ENCODE measurements at places on chromosomes 4 and X.

GRCh38 chrX:148530464-148531077 lies 30.2 kb downstream of the AFF2 start:
- no peak for DNase-seq

- DNase-seq, result no peak
Observed at GRCh38 chrX:2867206-2867605, 38.5 kb downstream of the GYG2 start.

GRCh38 chr4:168383510-168383909 lies 65.0 kb upstream of the DDX60 start:
- DNase-seq, result no peak

GRCh38 chr4:178917756-178918155 lies 1475.5 kb upstream of the AGA start:
- DNase-seq, result no peak

- DNase-seq, result no peak
Observed at GRCh38 chrX:132819711-132820264, 138.6 kb downstream of the HS6ST2 start.

GRCh38 chrX:69107231-69107739 lies 58.0 kb downstream of the PJA1 start:
- DNase-seq, result no peak

- no peak for DNase-seq
Observed at GRCh38 chrX:103699243-103699642, 11.5 kb upstream of the TMEM31 start.

GRCh38 chrX:19361701-19362100 lies 18.0 kb downstream of the PDHA1 start:
- DNase-seq, result no peak

DNA sequence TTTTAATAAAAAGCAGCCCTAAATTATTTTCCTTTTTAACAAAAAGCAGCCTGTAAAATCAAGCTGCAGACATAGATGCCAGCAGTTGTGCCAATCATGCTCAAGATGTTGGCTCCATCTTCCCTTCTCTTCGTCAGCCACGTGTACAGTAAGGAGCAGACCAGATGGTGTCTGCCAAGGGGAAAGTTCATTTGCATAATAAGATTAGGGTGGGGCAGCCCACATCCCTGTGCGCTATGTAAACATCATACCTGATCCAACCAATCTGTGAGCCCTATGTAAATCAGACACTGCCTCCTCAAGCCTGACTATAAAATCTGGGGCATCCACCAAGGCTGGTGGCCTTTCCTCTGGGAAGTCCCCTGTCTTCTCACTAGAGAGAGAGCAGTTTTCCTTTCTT lies 23.1 kb upstream of the C1GALT1C1 start:
- DNase-seq, result no peak

DNA sequence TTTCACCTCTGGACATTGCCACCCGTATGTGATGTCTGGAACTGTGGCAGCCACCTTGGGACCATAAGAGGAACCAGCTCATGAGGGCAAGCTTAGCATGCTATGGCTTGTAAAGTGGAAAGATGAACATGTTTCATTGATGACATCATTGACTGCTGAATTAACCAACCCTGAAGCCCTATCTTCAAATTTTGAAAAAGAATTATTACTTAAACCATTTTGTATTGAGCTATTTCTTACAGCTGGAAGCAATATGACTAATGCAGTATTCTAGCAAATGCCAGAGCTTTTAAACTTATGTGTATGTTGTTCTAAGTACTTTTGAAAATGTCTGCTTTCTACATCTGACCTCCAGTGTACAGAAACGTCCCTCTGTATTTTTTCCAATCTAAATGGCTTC lies 18.1 kb downstream of the GUCY2F start:
- no peak for DNase-seq

DNA sequence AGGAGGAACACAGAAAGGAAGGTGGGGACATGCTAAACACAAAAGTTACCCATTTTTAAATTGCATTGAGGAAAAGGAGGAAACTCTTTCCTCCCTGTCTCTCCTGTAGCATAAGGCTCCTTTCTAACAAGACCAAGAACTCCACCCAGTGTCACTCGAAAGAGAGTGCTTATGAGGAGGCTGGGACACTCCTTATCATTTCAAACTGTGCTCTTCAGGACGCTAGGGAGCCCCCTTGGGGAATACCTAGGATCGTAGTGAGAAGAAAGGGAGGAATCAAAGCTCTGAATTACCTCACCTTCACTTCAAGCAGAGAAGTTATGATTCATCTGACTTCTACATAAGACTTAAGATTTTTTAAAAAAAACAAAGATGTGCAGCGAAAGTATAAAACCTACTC lies 65.5 kb downstream of the F9 start:
- no peak for DNase-seq

DNA sequence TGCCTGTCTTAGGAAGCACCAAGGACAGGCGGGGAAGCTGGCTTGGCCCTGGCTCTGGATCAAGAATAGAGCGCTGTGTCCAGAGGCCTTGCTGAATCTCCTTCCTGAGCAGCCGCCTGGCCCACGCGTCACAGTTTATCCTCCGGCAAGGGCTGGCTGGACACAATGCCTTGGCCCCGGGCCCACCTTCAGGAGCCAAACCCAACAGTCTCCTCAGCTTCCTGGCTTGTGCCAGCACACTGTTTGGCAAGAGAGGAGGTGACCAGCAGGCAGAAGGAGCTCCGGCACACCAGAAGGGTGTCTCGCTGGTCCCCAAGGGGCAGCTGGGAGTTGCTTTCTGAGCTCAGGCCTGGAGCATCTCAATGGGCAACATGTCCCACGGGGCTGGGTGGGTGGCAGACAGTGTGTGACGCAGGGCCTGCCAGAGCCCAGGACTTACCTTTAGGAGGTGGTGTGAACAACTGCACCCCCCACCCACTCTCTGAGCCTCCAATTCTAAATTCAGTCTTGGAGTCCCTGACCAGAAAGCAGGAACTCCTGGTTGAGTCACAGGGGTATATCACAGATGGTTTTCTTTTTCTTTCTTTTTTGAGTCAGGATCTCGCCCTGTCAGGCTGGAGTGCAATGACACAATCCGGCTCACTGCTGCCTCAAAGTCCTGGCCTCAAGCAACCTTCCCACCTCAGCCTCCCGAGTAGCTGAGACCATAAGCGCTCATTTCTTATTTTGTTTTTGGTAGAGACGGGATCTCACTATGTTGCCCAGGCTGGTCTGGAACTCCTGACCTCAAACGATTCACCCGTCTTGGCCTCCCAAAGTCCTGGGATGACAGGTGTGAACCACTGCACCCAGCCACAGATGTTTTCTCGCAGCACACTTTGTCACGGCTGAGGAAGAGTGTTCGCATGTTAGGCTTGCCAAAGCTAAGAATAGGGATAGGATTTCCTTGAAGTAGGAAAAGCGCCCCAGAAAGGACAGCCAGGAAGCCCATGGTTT lies 361.2 kb downstream of the BCOR start:
- no peak for DNase-seq

- DNase-seq, result no peak
Observed at GRCh38 chr4:156568041-156568440, 403.6 kb downstream of the PDGFC start.

DNA sequence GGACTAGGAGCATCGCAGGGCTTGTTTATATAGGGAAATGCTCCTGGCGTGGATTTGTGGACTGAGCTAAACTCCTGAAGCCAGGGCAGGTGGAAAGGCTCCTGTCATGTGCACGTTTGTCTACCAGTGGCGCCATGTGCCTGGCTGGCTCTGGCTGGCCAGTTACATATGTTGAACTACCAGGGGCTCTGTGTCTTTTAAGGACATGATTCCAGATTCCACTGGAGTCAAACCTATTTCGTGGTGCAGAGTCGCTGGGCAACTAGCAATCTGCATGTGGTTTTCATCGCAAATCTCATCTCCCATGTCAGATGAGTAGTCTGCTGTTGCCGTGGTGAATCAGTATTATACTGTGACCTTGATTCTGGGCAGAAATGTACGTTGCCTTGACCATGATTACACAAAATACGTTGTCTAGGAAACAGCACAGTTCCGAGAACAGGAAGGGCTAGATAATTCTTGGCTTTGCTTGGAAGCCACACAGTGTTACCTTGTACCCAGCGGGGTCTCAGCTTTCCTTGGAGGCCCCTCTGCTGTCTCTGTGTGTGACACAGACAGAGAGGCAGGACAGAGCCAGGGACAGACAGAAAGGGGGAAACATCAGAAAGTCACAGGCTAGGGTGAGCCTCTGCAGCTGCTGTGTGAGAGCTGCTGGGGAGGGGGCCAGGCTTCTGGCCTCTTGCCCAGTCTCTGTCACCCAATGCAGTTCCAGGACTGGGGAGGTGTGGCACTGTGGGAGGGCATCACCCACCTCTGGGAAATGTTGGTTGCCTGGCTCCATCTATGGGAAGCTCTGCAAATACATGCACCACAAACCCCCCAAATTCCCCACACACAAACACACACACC lies 19.2 kb downstream of the PNMA6E start:
- DNase-seq, result no peak

DNA sequence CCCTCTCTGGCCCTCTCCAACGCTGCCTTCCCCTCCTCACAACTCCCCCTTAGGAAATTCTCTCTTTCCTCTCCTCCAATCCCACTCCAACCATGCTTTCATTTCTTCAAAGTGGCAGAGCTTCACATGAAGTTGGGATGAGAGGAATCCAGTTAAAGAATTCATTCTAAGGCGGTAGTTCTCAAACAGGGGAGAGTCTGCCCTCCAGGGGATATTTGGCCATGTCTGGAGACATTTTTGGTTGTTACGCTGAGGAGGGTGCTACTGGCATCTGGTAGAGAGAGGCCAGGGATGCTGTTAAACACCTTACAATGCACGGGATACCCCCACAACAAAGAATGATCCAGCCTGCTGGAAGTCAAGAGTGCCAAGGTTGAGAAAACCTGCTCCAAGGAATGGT lies 40.5 kb upstream of the PHKA2 start:
- no peak for DNase-seq

DNA sequence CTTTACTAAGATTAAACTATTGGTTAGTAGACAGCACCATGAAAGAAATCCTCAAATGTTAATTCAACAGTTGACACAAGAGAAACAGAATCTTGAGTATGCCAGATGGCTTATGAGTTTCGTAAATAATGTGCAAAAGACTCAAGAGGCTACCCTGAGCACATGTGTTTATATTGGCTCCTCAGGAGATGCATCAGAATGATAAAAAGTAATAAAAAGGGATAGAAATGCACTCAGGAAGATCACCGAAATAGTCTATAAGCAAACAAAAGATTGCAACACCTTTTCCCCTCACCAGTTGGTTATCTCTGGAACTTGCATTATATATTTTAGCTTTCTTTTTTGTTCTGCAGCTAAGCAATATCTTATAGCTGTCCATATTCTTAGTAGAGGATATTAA lies 84.4 kb downstream of the SCFD2 start:
- no peak for DNase-seq

DNA sequence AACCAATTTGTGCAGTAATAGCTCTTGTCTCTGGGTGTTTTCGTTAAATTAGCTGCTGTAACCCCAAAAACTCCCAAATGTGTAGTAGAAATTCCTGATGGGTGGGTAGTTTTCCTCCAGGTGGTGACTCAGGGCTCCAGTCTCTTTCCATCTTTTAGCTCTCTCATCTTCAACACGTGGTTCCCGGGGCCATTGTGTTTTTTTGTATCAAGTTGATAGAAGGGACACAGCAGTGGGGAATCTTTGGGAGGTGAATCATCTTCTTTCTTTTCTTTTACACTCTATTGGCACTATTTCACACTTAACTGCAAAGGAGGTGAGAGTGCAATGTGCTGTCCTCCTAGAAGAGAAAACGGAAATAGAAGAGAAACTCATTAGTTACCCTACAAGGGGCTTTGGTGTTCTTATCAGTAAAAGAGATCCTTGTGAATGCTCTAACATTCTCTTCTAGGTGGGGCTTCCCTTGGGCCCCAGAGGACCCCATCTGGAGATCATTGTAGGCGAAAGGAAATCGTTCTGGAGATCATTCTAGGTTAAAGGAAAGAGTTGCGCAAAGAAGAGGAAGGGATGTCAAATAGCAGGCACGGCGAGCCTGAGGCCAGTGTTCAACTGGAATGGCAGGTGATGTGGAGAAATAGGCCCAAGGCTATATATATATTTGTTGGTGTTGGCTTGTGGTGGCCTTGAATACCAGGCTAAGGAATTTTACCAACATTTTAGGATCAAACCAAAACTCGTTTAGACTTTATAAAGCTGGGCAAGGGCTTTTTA lies 68.2 kb upstream of the ACSL1 start:
- no peak for DNase-seq

GRCh38 chr4:163284304-163284703 lies 48.1 kb downstream of the NPY1R start:
- DNase-seq, result no peak

GRCh38 chr4:3371033-3372001 lies 70.5 kb upstream of the HGFAC start:
- no peak for DNase-seq

DNA sequence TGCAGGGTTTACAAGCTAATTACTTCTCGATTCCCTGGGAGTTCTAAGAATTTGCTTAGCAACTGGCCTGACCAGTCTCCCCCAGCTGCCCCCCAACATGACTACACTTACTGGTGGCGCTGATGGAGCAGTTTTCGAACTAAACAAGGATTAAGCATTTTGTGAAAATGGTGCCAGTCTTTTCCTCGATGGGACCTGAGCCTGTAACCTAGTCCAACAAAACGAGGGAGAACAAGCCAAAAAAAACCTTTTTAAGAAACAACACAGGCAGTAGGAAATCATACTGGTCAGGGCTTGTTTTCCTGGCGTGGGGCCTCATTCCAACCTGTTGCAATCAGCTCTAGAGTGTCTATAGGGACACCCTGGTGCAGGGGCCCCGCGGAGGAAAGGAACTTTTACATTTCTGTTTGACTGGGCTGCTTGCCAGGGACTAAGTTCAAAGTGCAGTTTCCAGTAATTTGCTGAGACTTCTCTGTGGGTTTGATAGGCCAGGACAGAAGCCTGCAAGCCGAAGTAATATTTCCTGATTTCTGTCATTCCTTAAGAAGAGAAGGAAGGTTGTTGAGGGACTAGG lies 158.7 kb downstream of the SPRY1 start:
- DNase-seq, result no peak

- no peak for DNase-seq
Observed at GRCh38 chr4:114393295-114394038, 205.1 kb upstream of the UGT8 start.

GRCh38 chr4:147090486-147090885 lies 144.8 kb upstream of the TTC29 start:
- no peak for DNase-seq

GRCh38 chrX:83422836-83423235 lies 85.3 kb upstream of the POU3F4 start:
- DNase-seq, result no peak

DNA sequence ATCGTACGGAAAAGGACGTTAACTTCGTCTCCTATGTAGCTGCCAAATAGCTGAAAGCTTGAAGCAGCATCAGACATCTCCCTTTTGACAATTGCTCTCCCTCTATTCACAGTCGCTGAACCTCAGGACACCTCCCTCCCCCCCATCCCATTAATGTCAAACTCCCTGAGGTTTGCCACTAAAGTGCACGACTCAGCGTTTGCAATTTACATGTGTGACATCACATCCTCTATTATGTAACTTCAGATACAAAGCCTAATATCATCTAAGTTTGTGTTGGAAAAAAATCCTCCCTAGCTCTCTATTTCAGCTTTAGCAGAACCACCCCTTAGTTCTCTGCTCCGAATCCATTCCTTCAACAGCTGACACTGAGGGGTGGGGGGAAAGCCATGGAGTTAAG lies 5.5 kb upstream of the NR3C2 start:
- DNase-seq, result no peak

All from stimulated activated CD4-positive, alpha-beta T cell treated with anti-CD3 and anti-CD28 coated beads, Interleukin-12 subunit alpha, Interleukin-12 subunit beta, amount 100 ng/mL, for 24 hours (primary cell).